ENCODE measurements at places on chromosomes 1 and 21. TPM values are rescaled to one million over a fixed set of nuclear protein-coding genes. Genes with fewer than 3 reads are reported as not detected.

BRDT gene
- total RNA-seq: not detected

DNA sequence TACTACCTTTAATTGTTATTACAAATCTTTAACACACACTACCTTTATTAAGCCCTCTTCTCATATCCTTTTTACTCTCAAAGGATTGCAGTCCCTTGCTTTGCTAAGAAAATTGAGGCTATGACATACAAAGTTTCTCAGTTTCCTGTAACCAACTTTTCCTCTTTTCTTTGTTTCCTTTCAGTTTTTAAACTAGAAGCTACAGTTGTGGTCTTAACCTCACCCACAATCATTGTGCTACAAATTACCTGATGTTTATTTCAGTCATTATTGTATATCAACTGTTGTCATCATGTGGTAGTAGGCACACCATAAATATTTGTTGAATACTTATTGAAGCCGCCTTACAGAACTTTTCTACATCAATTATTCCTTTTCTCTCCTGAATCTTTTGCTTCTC, 51.8 kb downstream of the SLAMF6 start:
- no peaks in the 10 kb centered on the region for H3K36me3 ChIP-seq
- H3K4me1 ChIP-seq: no peaks in the 10 kb centered on the region
- no peak overlapping the region for H3K4me3 ChIP-seq
- no peak overlapping the region for H3K27ac ChIP-seq

- H3K27me3 ChIP-seq: no peaks in the 10 kb centered on the region
- DNase-seq: peak; percentile 77
- H3K4me1 ChIP-seq: peaks cover 3% of the 10 kb centered on the region
- no peak overlapping the region for H3K4me3 ChIP-seq
- H3K27ac ChIP-seq: no peak overlapping the region
Measured at GRCh38 chr1:205588636-205589035, 43.2 kb downstream of the ELK4 start.

DNA sequence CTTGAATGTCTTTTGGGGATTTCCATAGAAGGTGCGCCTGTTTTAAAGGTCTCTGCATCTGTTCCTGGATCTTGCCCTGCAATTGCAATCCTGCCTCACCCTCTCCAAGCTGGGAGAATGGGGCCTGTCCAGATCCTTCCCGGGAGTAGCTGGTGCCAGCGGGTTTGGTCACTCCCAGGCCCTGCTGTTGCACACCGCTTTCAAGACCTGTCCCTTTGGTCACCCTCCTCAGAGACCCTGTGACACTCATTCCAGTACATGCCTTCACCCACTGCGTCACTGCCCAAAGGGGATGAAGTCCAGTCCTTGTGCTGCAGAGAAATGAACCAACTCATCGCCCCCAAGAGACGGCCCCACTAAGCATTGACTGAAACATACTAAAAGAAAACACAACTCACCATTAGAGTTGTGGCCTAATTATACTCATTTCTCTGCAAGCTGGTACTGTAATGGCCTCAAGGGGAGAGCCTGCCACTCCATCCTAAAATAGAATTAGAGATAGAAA, 1.9 kb upstream of the IRF2BP2 start:
- peak overlapping the region; percentile 100 for H3K27ac ChIP-seq
- no peaks in the 10 kb centered on the region for H3K27me3 ChIP-seq
- H3K4me1 ChIP-seq: peaks cover 26% of the 10 kb centered on the region
- peaks cover 14% of the 10 kb centered on the region for H3K36me3 ChIP-seq

RAP1GAP gene
- total RNA-seq: 39.2 TPM

All from kidney (tissue), 22 donors.